ENCODE measurements at places on chromosomes 6 and 20. TPM values are rescaled to one million over a fixed set of nuclear protein-coding genes. Genes with fewer than 3 reads are reported as not detected.

DNA sequence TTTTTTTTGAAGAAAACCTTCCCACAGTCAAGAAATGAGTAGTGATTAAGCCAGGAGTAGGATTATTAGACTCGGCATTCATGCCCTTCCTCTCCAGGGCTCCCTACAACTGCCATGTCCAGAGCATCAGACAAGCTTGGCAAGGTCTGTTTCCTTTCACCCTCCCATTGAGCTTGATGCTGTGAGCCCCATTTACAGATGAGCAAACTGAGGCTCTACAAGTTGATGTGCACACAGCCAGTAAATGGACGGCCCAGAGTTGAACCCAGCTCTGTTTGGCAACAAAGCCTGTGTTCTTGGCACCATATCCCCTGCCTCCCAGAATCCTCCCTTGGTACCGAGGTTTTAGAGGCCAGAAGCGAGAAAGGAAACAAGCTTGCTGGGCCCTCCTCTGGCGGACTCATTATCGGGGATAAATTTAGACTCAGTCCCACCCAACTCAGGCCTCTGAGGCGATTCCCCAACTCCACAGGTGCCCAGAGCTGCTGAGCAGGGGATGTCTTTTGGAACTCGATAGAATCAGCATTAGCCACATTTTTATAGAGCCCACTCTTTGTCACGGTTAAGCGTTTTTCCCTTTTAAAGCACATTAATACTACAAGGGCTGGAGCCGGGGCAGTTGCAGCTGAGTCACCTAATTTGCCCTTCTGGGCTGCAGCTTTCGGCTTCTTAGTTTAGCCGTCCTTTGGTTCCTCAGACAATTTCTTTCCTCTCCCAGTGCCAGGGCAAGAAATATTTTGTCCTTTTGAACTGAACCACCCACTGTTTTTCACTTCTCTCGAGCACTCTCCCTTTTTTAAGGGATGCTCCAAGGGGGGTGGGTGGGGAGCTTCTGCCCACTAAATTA is 23.0 kb upstream of the NFATC2 start:
- no peak for DNase-seq

- no peak for DNase-seq
These were observed 66.1 kb upstream of the SLC22A16 start for GRCh38 chr6:110542311-110543024.

- DNase-seq, result peak; percentile 44
These were observed 32.5 kb downstream of the MGME1 start for GRCh38 chr20:18001131-18001921.

GRCh38 chr20:46286977-46287376 is 21.3 kb downstream of the CDH22 start:
- no peak for DNase-seq

Gene TPX2
- total RNA-seq, result 3.2 TPM

Gene MAP3K7
- 37.6 TPM for total RNA-seq

GRCh38 chr6:27866357-27867050 is 45.7 kb downstream of the OR2B2 start:
- DNase-seq, result peak; percentile 25

DNA sequence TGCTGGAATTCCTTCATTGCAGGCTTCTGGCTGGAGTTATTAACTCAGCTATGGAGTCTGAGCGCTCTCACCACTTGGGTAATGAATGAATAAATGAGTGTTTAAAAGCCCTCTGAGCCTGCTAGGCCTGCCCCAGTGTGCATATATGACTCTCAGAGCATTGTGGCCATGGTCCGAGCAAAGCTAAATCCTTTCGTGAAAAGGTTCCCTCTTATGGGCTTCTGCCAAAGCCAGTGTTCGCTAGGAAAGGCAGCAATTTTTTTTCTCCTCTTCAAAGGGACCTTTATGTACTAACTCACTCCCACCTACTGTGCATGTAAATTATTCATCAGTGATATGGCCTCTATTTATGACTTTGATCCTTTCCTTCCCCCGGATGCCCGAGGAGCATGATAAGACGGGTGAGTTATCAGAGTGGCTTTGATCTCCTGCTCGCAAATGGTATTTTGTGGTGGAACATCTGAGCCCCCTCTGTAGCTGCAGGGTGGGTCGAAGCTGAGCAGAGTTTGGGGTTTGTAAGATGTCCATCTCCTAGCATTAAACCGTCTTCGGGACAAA is 88.6 kb downstream of the LINC00237 start:
- no peak for DNase-seq

Gene PPIL6
- 1.9 TPM for total RNA-seq

- no peak for DNase-seq
These were observed 964 bp downstream of the RPL10A start for GRCh38 chr6:35468980-35469750.

- DNase-seq, result no peak
These were observed 44.5 kb downstream of the PXDC1 start for GRCh38 chr6:3707024-3707423.

DNA sequence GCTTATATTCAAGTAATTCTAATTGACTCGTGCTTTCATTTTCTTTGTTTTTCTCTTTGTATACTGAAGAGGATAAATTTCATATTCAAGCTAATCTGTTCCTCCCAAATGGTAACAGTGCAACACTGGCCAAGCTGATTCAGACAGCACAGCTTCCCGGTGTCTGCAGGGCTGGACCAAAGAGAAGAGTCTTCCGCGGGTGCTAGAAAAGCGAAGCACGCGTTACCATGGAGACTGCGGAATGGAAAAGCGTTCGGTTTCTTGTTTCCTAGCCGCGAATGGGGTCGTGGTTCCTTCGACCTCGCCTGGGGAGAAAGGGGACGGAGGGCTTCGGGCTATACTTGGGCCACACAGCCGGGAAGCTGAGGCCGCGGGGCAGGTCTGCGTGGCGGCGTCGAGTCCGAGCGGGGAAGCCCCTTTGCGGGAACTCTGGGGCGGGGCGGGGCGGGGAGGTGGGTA is 6.2 kb upstream of the ZNF311 start:
- peak; percentile 19 for DNase-seq

DNA sequence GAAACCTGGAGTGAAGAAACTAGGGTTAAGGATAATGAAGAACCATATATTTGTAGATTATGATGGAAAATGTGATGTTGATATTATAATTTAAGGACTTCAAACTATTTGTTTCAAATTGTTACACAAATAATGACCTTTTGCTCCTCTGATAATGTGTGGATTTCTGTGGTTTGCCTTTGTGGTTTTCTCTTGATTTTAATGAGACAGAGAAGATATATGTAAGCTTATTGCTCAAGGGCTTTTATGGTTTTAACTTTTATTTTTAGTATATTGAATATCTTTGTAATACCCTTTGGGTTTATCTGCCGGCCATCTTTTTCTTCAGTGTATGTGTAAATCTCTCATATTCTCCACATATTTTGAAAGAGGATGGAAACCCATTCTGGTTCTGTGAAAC is 362.3 kb downstream of the RIMS1 start:
- no peak for DNase-seq

DNA sequence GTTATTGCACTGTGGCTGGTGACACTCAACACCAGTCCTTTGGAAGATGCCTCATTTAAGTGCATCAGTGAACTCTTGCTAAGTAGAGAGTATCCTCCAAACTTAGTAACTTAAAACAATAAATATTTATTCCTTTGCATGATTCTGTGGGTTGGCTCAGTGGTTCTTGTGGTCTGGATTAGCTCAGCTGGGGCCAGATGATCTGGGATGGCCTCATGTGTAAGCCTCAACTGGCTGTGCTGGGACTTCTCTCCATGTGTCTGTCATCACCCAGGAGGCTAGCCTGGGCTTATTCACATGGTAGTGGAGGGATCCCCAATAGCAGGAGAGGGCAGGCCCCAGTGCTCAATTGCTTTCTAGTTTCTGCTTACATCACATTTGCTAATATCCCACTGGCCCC is 8.3 kb downstream of the LRRN4 start:
- DNase-seq, result no peak

- peak; percentile 75 for DNase-seq
These were observed 9.8 kb upstream of the MAPK13 start for GRCh38 chr6:36120539-36120938.

Gene ELOVL5
- total RNA-seq, result 22.9 TPM

DNA sequence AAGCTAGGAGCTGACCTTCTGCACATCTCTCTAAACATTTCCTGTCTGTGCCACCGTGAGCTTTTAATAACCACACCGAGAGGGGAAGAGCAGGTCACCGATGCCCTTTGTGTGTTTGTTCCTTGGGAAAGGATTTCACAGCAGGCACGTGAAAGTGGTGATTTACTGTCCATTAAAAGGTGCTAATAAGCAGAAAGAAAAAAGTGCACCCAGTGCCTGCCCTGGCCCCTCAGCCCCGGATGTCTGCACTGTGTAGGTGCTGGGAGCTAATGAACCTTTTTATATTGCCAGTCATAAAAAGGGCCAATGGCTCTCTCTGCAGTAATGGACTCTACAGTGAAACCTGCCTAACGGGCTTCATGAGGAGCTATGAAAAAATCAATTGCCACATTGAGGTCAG is 312.6 kb downstream of the C6orf118 start:
- DNase-seq, result no peak

Gene FAM135A
- 72.1 TPM for total RNA-seq

Gene FAM217A
- total RNA-seq, result not detected

DNA sequence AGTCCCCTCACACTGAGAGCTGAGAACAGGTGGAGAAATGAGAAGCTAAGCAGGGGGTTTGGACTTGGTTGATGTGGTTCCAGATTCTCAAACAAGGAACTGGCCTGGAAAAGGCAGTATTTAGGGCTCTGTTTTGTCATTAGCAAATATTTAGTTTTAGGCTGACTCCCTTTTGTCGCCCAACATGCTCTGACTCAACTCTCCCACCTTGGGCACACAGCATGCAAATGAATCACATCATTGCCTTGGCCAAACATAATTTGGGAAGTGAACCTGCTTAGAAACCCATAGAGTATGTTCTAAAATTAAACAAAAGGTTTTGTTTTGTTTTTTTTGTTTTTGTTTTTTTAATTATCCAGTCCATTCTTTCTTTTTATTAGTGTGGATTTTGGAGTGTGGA is 9.5 kb upstream of the UQCC2 start:
- DNase-seq, result no peak

Gene BMP6
- total RNA-seq, result 1.1 TPM

DNA sequence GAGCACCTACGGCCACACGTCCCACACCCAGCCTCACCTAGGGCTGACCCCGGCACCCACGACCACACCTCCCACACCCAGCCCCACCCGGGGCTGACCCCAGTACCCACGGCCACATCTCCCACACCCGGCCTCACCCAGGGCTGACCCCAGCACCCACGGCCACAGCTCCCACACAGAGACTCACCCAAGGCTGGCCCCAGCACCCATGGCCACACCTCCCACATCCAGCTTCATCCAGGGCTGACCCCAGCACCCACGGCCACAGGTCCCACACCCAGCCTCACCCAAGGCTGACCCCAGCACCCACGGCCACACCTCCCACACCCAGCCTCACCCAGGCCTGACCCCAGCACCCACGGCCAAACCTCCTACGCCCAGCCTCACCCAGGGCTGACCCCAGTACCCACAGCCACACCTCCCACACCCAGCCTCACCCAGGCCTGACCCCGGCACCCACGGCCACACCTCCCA is 36.7 kb downstream of the NINL start:
- DNase-seq, result no peak

Gene FABP7
- total RNA-seq, result 0.55 TPM

Gene HEY2
- total RNA-seq, result not detected

DNA sequence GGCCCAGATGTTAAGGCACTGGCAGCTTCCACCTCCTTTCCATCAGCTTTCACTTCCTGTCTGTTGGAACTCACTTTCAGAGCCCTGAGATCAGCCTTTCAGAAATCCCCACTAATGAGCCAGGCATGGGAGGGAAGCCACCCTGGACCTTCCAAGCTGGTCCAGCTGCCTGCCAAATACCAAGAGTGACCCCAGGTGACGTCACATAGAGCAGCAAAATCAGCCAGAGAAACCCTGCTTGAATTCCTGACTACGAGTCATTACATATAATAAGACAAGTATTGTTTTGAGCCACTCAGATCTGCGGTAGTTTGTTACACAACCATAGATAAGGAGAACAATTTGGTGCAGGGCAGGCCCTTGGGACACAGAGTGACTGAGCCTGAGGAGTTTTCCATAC is 556.0 kb upstream of the JAG1 start:
- DNase-seq, result peak; percentile 8

GRCh38 chr6:102660303-102660702 is 1266.8 kb downstream of the GRIK2 start:
- no peak for DNase-seq

Gene NKAPL
- 7.9 TPM for total RNA-seq

Gene MLN
- total RNA-seq, result not detected

- no peak for DNase-seq
These were observed 41.5 kb downstream of the CDC40 start for GRCh38 chr6:110221738-110222137.

- DNase-seq, result no peak
These were observed 34.6 kb downstream of the SLC16A10 start for GRCh38 chr6:111121789-111122350.

DNA sequence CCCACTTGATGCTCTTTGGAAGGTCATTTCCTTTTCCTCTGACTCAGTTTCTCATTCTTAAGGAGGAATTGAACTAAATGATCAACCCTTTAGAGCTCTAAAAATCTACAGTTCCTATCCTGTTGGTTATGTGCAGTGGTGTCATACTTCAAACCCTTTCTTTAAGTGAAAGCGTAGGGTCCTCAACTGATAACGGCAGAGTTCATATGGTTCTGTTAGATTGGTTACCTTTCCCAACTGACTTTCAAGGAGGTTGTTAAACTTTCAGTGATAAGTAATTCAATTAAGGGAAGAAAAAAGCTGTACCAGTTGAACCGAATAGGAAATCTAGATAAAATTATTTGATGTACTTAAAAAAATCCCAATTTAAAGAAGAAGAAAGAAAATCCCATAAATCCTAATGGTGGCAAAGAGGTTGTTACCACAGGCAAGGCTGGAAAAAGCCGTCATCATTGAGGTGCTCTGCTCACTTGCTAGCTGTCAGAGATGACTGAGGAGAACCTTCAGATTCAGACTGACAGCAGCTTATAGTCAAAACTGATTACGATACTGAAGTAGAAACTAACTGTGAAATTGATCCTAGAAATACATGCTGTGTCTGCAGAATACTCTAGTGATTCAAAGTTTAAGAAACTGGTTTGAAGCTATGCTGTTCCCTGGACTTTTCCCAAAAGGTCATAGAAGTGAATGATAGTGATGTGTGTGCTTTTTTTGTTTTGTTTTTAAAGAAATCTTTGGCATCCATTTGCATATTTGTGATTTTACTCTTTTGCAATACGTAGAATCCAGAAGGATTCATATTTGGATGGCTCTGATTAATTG is 16.2 kb downstream of the TMEM14A start:
- DNase-seq, result no peak

DNA sequence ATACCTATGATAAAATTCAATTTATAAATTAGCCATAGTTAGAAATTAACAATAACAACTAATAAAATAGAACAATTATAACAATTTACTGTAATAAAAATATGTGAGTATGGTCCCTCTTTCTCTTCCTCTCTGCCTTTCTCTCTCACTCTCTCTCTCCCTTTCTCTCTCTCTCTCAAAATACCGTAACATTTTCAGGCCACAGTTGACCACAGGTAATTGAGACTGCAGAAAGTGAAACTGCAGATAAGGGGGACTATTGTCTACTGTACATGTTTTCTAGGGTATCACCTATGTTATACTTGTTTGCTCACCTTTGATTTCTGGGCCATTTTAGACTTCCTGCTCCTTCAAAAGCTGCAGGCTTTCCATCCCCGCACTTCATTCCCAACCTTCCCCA is 46.8 kb downstream of the LY86 start:
- no peak for DNase-seq

- DNase-seq, result no peak
These were observed 146.2 kb downstream of the TBX18 start for GRCh38 chr6:84618046-84618752.

- DNase-seq, result no peak
These were observed 5.4 kb upstream of the GSTA5 start for GRCh38 chr6:52846002-52846401.

- DNase-seq, result no peak
These were observed 64.5 kb upstream of the ENPP5 start for GRCh38 chr6:46235242-46235641.

- DNase-seq, result no peak
These were observed 90.9 kb downstream of the SPTLC3 start for GRCh38 chr20:13099676-13100075.

Measured in transverse colon (tissue), 4 donors.